Transverse colon (tissue), 4 donors: ENCODE measurements at places on chromosomes 4 and X. TPM values are rescaled to one million over a fixed set of nuclear protein-coding genes. Genes with fewer than 3 reads are reported as not detected.

DNA sequence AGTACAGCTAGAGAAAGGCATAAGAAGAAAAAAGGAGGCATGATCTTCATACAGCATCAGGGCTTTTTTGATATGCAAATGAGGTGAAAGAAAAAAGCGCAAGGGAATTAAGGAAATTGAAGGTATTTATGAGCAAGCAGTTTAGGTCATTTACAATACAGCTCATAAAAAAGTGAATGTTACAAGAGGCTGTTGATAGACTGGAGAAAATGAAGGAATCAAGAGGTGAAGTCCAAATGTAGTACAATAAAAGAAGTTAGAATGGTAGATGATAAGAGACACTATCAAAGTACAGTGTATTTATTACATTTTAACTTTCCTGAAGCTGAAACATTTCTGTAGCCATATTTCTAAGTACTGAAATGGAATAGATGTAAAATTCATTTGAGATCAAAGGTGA, 1349.5 kb downstream of the ADGRL3 start:
- DNase-seq, result no peak

- no peak for DNase-seq
Observed at GRCh38 chr4:142203505-142203904, 567.1 kb downstream of the IL15 start.

DNA sequence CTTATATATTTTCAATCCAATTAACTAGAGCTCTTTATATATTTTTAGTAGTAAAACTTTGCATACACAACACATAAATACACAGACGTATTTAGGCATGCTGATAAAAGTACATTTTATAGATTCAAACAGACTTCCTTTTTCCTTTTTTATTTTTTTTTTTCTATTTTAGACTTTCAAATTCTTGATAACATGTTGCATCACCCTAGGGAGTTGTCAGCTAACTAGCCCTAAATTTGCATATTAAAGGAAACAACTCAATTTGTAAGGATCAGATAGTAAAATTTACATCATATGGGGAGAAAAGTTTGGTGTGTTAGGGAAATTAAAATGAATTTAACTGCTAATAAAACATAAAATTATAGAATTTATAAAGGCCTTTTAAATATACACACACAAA, 47.4 kb upstream of the APOOL start:
- no peak for DNase-seq

DNA sequence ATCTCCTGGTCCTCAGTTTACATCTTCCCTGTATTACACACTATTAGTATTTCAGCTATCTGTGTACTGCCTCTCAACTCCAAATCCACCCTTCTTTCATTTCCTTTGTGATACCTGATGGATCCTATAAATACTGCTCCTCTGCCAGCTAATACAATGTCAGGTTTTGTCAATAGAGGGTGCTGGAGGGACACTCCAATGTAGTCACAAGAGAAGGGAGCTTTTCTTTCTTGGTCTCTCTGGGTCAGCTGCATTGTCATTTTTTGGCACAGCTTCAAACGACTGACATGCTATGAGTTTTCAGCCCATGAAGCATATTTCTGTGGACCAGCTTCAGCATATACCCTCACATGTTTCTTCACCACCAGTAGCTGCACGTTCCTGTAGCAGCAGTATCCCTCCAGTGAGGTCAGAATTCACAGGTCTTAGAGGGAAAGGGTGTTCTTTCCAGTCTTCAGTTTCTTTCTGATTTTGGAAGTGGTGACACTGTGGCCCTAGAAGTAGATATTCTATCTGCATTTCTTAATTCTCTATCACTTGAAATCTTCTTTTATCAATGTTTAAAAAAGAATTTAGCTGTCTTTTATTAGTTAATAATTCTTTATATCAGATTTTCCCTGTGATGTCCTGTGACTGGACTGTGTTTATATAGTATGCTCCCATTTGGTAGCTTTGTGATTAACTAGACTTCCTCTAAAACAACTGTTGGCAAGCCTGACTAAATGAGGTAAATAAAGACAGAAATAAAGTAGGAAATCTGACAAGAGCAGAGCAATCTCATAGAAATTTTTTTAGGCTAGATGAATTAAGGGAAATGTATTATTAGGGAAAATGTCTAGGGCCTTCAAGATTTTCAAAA, 60.6 kb downstream of the GABRA2 start:
- peak; percentile 14 for DNase-seq

GRCh38 chrX:40936827-40937226, 148.4 kb upstream of the USP9X start:
- no peak for DNase-seq

DNA sequence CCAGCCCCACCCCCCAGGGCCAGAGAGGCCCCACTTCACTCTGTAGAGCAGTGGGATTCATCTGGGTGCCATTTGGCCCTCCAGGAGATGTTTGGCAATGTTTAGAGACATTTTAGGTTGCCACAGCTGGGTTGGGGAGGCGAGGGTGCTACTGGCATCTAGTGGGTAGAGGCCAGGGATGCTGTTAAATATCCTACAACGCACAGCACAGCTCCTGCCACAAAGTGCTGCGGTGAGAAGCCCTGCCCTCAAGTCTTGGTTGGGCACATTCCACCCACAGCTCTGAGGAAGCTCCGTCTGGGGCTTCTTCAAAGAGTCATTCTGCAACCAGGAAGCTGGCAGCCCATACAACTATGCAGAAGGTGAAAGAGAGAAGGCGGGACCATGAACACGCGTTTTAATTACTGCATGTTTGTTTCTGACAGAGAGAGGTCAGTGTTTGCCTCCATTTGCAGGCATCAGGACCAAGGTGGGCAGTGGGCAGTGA, 48.1 kb upstream of the FAM9C start:
- peak; percentile 75 for DNase-seq

GRCh38 chr4:5133201-5133600, 81.9 kb downstream of the STK32B start:
- no peak for DNase-seq

DNA sequence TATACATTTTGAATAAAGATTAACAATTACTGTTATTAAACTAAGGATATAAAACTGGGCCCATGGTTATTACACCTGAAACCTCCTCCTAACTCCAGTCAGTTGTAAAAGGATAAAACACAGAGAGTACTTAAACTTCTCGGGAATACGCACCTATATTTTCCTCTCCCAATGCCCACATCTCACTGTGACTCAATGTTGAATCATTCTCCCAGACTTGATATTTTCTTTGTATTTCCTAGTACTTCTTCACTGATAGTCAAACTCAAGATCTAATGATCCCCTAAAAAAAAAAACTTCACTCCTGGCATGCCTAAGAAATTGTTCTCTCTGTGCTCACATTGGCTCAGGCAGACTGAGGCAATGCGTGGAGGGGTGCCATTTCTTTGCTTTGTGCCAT, 212.5 kb upstream of the DKK2 start:
- no peak for DNase-seq

GRCh38 chr4:17771284-17771908, 10.0 kb downstream of the FAM184B start:
- DNase-seq, result no peak

DNA sequence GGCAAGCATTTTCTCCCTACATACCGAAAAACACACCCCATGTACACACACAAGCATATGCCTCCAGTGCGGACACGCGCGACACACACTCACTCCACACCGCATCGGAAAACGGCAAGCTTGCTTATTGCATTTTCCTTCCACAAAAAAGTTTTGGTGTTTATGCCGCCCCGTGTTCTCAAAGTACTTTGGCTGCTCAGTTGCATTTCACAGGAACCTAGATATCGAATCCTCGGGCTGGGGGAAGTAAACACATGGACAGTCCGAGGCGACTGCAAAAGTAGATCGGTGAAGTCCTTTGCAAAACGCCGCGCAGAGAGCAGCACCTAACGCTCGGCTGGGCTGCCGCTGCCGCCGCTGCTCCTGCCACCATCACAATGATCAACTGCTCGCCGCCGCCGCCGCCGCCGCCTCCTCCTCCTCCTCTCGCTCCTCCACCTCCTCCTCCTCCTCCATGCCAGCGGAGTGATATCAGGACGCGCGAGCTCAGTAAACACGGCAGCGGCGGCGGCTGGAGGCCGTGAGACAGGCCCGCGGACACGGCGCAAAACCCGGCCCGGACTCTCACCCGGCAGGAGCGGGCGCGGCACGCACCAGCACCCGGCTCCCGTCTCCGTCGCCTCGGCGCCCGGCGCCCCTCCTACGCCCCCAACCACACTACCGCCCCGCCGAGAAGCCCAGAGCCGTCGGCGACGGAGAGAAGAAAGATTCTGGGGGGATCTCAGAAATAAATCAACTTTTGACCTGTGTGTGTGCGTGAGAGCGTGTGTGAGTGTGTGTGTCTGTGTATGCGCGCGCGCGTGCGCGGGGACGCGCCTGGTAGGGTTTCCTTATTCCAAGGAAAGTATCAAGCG, at the start of gene MAML3:
Gene MAML3, minus strand, starts transcription at position 467 of the 854 bp plus-strand sequence. CDS start 857 bp downstream, outside the sequence.
- DNase-seq, result peak; percentile 95

DNA sequence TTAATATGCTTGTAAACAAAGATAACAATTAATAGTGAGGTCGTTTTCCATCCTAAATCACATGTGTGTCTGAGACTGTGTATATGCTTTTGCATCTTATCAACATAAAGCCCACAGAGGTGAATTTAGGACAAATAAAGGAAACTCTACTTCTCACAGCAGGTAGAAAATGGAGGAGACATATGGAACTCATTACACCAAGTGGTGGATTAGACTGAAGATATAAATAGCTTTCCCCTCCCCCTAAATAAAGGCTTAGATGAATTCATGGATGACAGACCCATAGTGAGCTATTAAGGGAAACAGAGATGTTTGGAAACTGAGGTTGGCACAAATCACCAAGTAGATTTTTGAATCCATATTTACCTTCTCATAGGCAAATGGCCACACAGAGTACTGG, 79.7 kb downstream of the GRIA3 start:
- no peak for DNase-seq

- no peak for DNase-seq
Observed at GRCh38 chrX:12329476-12329875, 191.2 kb downstream of the FRMPD4 start.

DNA sequence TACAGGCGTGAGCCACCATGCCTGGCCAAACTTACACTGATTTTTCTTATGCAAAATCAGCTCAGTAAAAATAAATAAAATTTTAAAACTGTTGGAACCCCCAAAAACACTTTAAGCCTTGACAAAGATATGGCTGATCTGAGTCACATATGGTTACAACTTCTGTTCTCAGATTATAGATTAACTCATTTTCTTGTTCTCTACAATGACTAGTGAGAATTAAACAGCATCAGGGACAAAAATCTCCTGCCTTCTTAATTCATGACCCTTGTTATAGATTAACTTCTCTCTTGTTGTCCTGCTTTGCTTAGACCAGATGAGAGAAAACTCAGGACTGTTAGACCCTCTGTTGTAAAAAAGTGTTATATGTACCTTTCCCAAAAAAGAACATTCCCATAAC, 24.2 kb upstream of the EXOC1L start:
- no peak for DNase-seq

DNA sequence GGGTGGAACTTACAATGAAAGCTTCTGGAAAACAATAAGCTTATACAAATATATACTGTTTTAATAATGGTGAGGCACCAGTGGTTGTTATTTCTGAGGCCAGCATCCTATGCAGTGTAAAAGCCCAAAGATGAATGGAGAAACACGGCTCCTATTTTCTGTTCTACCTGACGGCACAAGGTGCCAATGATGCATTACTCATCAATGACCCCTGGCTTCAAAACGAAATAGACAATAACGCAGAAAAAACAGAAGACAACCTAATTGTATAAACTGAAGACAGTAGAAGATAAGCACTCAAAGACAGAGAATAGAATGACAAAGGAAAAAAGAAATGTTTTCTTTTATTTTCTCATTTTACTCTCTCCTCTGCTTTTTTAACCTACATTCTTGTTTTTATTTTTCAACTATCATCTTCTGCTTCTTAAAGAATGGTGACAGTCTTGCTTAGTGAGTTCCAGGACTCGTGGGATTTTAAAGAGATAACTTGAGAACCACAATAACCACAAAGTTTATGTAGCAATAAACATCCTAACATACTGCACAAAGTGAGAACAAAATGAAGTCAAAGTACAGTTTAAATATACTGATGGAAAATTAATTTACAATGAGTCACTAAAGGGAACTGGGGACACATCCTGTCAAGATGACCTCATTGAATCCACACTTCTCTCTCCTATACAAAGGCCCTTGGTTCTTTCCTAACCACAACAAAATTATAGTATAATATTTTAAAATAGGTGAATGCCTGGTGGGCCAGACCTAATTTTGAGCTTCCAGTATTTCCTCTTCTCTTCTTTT, 169.8 kb downstream of the BTC start:
- DNase-seq, result no peak

DNA sequence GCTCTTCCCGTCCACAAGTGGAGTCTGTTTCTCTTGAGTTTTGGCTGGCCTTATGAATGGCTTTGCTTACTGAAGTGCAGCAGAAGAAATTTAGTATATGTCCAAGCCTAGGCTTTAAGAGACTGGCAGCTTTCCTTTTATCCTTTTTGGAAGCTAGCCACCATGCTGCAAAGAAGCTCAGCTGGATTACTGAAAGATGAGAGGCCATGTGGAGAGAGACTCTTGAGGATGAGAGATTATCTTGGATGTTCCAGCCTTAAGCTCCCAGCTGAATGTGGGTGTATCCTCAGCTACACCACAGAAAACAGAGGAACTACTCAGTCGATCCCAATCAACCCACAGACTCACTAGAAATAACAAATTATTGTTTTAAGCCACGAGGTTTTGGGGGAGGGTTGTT, 12.5 kb downstream of the CCNG2 start:
- DNase-seq, result no peak

GRCh38 chrX:21781525-21781924, 23.6 kb upstream of the SMPX start:
- no peak for DNase-seq

GRCh38 chr4:153027866-153028265, 91.7 kb downstream of the FHDC1 start:
- no peak for DNase-seq

NPY5R gene
- total RNA-seq, result 0.82 TPM

PNPLA4 gene
- total RNA-seq, result 26.8 TPM

SYN1 gene
- total RNA-seq, result 0.41 TPM

CNKSR2 gene
- total RNA-seq, result 15.0 TPM

PNMA6A gene
- not detected for total RNA-seq

TCP11X2 gene
- total RNA-seq, result not detected

TRPC5OS gene
- total RNA-seq, result not detected

TRAM1L1 gene
- 0.27 TPM for total RNA-seq

SHOX gene
- not detected for total RNA-seq

MTTP gene
- total RNA-seq, result not detected

ARMCX6 gene
- not detected for total RNA-seq

SLC9B1 gene
- total RNA-seq, result 0.41 TPM

SLC9B2 gene
- 10.5 TPM for total RNA-seq
